ENCODE measurements at places on chromosomes 12 and 14. TPM values are rescaled to one million over a fixed set of nuclear protein-coding genes. Genes with fewer than 3 reads are reported as not detected.

MIP gene
- total RNA-seq, result not detected

RALGAPA1 gene
- 9.0 TPM for total RNA-seq

KCNK13 gene
- 0.09 TPM for total RNA-seq

POTEG gene
- not detected for total RNA-seq

CACNA1C gene
- not detected for total RNA-seq

VSX2 gene
- not detected for total RNA-seq

CLEC4C gene
- total RNA-seq, result not detected

ADAM21 gene
- total RNA-seq, result 0.07 TPM

TAS2R9 gene
- not detected for total RNA-seq
